Foreskin fibroblast (primary cell): ENCODE measurements at places on chromosomes 4 and X.

- DNase-seq, result no peak
These were observed 93.7 kb downstream of the GRIA3 start for GRCh38 chrX:123277821-123278220.

- peak; percentile 18 for DNase-seq
These were observed 325.0 kb downstream of the FBXO8 start for GRCh38 chr4:173958445-173958844.

- DNase-seq, result no peak
These were observed 143.3 kb downstream of the CAMK2D start for GRCh38 chr4:113618205-113618604.

GRCh38 chrX:120016068-120016441 lies 61.4 kb downstream of the RHOXF2B start:
- DNase-seq, result no peak

- DNase-seq, result peak; percentile 62
These were observed 768 bp upstream of the CDKL5 start for GRCh38 chrX:18424482-18425198.

DNA sequence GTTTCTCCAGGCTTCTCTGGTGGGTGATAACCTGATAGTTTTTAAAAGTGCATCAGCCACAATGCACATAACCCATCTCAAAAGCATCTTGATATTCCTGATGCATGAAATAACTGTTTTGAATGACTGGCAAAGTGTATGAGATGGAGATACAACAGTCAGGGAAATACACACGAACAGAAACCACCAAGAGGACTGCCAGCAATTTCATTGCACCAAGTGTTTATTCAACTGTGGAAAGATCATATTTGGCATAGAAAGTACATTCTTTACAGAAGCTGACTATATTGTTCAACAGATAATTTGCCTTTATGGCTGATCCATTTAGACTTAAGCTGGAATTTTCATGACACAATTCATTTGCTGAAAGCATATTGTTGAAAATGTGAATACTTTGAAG lies 139.5 kb downstream of the SLIT2 start:
- DNase-seq, result peak; percentile 53

DNA sequence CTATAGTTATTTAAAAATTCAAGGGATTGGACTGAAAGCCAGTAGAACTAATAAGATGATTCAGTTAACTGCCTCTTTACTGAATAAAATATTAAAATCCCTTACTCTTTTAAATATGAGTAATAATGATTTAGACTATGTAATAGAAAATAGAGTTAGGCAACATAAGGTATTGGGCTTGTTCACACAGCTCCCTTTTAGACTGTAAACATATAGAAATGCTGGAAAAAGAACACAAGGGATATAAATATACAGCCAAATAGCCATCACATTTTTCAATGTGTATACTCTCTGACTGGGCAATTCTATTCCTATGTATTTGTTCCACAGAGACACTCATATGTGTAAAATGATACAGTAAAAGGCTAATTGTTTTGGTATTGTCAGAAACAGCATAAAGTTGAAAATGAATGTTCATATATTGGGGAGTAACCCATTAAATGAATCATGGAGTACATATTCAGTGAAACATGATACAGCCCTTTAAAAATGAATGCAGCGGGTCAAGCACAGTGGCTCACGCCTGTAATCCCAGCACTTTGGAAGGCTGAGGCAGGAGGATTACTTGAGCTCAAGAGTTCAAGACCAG lies 129.8 kb downstream of the TBC1D19 start:
- no peak for DNase-seq

DNA sequence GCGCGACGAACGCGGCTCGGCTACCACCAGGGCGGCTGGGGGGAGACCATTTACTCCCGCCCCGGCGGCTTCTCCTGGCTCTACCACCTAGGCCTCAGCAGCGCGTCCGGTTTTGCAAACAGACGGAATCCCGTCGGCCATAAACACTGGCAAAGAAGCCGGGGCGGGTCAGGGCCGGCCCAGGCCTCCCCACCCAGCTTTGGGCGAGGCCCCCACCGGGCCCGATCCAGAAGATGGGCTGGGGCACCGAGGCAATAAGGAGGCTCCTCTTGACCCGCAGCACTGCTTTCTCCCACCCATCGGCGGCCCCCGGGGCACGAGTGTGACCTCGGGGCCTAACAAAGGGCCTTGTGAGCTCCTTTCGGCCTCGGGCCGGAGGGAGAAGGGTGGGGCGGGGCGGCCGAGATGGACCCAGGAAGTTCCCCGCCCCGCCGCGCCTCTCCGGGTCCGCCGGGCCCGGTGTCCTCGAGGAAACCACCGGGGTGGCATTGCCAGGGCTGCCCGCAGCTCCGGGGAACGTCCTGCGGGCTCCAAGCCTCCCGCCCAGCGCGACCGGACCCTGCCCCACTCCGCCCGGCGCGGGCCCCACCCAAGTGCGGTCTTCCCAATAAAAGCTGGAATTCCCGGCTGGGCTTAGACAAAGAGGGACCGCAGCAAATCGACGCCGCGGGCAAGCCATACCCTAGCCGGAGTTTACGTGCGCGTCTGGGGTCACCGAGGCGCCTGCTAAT lies 5.9 kb downstream of the BCOR start:
- no peak for DNase-seq

GRCh38 chr4:2799224-2799911 lies 6.5 kb downstream of the SH3BP2 start:
- no peak for DNase-seq

GRCh38 chrX:24838629-24839028 lies 144.9 kb downstream of the POLA1 start:
- DNase-seq, result peak; percentile 16

DNA sequence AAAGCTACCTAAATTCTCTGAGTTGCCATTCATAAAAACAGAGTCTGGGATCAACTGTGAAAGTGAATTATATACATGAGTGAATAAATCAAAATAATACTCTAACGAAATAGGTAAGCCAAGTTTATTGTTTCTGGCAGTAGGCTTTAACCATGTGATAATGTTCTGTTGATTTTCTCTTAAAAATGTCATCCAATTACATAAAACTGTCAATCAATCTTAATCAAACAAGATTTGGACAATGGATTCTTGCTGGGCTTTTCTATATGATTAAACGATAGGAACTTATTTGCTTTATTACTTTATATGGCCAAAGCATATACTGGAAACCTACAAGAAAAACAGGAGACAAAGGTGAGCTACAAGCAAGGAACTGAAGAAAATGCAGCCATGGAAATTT lies 148.8 kb downstream of the INPP4B start:
- DNase-seq, result no peak

DNA sequence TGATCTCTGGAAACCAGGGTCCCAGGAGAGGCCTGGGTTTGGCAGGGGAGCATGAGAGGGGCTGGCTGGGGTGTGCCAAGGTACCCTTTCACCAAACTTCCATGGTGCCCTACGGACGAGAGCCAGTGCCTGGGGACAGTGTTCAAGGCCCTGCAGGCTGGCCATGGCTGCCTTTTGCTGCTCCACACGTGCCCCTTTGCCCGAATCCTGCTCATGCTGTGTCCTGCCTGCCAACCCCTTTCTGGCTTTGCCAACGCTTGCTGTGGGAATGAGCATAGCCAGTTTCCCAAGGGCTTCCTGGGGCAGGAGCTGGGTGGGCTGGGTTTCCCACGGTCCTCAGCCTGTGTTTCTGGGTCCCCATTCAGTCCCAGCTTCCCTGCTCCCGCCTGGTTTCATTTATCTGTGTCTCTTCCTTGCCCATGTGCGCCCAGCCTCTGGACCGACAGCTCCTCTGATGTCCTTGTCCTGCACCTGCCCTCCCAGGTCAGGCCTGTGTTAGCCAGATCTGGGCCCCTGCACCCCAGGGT lies 17.3 kb downstream of the CPZ start:
- DNase-seq, result no peak

- DNase-seq, result peak; percentile 19
These were observed 171.1 kb upstream of the ANKRD50 start for GRCh38 chr4:124883632-124884031.

- no peak for DNase-seq
These were observed at the start of gene CAPN6 for GRCh38 chrX:111270339-111270738. CAPN6 (minus strand) TSS chrX:111270483; CDS start chrX:111263936, 6,547 bp downstream.

DNA sequence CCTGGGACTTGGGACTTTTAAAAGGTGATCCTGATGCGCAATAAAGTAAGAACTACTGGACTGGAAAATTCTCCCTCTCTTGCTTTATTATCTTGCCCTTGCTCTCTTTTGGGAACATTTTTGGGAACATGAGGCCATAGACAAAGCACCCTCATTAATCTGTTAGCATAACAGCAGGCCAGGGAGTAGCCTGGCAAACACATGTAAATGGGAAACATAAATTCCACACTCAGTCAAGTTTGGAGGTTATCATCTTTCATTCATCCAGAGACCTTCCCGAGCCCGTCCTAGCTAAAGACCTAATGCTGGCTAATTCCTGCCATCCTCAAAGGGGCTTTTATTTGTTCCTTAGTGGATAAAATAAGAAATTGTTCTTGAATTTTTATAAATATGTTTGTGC lies 162.8 kb upstream of the ARX start:
- DNase-seq, result no peak

DNA sequence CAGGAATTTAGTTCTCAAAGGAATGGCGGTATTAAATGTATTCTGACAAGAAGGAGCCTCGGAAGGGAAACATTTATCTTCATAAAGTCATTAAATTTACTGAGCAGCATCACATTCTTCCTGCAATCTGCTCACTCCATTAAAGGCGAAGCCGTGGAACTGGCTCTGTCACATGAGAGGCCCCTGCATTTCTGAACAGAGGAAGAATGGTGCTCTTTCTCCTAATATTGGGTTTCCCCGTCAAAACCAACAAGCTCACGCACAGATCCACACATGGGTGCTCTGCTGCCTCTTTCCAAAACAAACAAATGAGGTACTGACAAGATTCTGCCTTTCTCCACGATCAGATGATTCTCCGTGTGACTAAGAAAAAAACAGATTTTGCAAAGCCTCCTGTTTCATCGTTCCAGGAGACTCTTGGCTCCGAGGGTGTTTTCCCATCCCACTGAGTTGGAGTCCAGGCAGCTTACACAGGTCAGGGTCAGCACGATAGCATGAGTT lies 191.2 kb downstream of the IDS start:
- DNase-seq, result peak; percentile 10

DNA sequence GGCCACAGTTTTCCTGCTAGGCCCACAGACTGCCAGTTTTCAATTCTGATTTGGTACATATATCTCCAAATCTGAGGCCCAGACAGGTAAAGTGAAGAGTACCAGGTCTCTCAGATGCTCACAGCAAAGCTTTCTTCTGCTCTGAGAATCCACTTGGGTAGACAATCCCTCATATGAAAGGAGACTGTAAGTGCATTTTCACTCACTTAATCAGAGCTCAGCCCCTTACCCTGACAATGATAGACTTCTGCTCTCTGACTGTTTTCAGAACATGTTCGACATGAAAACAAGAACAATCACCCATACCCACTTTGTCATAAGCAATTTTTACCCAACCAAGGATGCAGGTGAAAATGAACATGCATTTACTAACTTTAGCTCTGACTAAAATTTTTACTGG lies 7.1 kb downstream of the GPRIN3 start:
- DNase-seq, result no peak

DNA sequence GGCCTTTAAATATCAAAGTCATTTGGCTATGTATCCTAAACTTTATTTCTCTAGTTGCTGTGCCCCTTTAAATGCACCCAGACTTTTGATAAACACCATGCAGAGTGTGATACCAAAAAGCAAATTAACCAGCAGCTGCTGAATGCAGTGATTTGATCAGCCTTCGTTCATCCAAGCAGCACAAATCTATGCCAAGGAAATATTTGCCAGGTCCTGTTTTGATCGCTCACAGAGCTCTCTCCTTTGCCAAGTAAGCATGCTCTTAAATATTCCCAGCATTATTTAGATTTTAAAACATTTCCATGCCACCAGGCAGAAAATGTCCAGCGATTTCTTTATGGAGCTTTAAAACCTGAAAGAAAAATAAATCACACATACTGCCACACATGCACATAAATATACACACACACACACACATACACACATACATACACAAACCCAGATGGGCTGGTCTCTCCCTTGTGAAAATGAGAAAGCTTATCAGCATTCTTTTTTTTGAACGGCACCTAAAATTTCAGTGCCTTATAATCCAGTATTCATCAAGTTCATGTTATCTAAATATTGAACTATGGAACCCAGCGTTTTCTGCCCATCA lies 35.7 kb downstream of the BTC start:
- DNase-seq, result no peak

DNA sequence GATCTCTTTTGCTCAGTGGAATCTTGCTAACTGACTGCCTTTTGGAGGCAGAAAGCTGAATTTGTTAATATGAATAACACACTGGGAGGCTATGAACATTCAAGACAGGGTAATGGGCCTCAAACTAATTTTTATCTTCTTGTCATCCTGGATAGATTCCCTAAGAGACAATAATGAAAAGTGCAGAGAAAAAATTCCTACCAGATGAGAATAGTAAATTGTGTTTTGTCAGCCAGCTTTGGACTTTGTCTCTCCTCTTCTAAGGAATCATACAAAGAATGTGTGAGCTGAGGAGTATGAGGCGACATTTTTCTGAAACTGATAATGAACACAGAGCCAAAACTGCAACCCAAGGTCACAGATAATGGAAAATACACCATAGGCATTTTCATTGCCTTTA lies 649.3 kb downstream of the IQCM start:
- no peak for DNase-seq

DNA sequence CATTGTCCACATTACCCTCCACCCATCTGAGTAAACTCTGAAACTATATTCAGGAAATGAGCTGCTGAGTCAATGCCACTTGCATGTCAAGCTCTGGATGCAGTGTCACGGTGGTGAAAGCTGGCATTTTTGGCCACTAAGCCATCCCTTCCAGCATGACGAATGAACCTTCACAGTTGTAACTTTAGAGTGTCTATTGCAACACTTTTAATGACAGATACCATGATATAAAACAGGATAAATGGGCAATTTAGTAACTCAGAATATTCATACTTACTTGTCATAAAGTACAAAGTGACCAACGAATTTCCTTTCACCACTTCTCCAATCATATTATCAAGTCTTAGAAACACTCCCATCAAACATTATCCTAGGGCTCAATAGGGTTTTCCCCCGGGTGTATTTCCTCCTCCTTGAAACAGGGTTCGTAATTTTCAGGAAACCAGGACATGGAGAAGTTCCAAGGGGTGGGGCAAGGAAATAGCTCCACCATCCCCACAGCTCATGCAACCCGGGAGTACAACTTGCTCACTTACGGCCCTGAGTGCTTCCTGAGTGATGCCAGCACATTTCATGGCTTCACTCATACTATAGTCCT lies 73.1 kb downstream of the MTHFD2L start:
- peak; percentile 90 for DNase-seq
